HEK293T (cell line): ENCODE measurements at places on chromosomes 1 and 21.
A peak's percentile ranks its signal among the peaks of the same experiment; 100 is the strongest.

GRCh38 chr1:66311092-66311491, 222.9 kb upstream of the SGIP1 start:
- no peak for DNase-seq

DNA sequence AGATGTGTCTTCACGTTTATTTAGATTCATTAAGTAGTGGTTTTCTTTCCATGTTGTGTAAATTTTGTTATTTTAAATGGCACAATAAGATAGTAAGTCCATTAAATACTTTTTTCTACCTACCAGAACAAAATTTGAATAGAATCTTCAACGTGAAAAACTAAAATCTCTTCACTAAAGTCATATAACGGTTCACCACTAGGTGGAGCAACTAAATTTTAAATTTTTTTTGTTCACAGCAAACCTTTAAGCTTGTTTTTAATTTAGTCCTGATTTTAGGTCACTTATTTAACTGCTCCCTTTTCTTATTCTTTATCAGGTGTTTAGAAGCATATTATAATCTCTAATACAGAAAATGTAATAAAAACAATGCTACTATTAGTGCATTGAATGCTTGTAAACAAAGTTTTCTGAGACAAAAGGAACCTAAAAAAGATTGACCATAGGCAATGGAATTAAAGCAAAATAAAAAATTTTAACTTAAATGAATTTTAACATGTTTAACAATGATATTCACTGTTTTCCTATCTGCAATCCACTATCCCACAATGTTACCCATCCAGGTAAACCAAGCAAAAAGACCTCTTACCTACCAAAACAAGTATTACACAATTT, 28.3 kb upstream of the PKN2 start:
- peak; percentile 19 for DNase-seq

GRCh38 chr1:110228869-110229268, 18.8 kb downstream of the KCNC4 start:
- no peak for DNase-seq

DNA sequence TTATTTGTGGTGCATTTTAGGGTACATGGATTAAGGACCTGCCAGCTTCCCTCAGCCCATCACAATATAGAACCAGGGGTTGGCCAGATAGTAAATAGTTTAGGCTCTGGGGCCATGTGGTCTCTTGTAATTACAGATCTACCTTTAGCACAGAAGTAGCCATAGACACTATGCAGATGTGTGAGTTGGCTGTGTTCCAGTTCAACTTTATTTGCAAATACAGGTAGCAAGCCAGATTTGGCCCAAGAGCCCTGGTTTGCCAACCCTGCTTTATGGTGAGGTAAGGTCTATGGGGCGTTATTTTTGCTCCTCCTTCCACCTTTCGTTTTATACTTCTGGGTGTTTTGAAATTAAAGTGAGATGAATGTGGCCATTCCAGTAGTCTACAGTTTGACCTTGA, 48.7 kb downstream of the MRPS6 start:
- DNase-seq: no peak

GRCh38 chr1:34870395-34870794, 10.8 kb upstream of the SMIM12 start:
- DNase-seq: no peak

DNA sequence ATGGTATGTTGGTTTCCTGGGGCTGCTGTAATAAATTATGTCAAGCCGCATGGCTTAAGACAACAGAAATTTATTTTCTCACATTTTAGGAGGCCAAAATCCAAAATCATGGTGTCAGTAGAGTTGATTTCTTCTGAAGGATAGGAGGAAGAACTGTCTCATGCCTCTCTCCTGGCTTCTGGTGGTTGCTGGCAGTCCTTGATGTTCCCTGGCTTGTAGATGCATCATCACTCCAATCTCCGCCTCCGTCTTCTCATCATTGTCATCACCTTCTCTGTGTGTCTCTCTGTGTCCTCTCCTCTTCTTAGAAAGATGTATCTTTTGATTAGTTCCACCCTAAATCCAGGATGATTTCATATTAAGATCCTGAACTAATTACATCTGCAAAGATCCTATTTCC, 124.7 kb upstream of the CTTNBP2NL start:
- no peak for DNase-seq

GRCh38 chr1:154999571-155000410, 2.8 kb upstream of the ZBTB7B start:
- DNase-seq: no peak

- no peak for DNase-seq
These were observed 21.0 kb upstream of the PADI6 start for GRCh38 chr1:17350928-17351446.

DNA sequence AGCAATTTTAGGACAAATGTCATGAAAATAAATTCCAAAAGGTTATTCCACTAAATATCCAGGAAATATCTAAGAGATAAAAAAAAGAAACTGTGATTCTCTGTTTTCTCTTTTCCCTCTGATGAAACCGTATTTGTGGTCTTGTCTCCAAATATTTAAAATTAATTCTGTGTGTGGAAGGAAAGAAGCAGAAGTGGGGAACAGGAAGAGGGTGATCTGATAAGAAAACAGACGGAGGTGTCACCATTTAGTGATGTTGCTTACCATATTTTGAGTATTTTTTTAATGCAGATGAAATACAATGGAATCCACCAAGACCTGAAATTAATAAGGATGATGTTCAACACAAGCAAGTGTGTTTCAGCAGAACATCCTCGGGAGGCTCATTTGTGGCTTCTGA, 29.6 kb downstream of the CLCA1 start:
- no peak for DNase-seq

- no peak for DNase-seq
These were observed 20.3 kb downstream of the IL12RB2 start for GRCh38 chr1:67327864-67328466.

GRCh38 chr1:230326971-230327891, 98.9 kb downstream of the PGBD5 start:
- DNase-seq: no peak

DNA sequence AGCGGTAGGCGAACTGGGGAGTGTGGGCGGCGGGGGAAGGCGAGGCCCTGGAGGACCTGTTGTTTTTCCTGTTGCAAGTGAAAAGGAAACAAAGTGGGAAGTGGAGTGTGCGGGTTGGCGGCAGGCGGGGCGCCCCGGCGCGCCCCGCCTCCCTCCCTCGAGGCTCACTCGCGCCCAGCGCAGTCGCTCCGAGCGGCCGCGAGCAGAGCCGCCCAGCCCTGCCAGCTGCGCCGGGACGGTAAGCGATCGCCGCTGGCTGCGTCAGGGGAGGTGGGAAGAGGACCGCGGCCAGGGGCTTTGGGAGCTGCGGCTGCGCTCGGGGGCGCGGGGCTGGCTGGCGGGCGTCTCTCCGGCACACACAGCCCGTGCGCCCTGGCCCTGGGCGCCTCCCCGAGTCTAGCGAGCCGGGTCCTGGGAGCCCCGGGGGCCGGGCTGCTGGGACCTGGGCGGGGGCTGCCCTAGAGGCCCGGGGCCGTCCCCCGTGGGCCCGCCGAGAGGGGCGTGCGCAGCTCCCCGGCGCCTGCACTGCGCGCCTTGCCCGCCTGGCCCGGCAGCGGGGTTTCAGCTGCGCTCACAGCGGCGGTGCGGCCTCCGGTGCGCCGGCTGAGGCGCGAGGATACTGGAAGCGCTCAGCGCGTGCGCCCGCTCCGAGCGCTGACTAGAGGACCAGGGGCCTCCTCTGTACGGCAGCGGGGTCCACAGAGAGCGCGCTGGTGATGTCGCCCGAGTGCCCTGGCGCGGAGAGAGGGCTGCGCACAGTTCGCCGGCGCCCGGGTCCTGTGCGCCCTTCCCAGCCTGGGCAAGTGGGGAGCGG, at the start of gene PIK3CD:
Gene PIK3CD (plus strand): TSS at position 167 of the 814 bp plus-strand sequence. CDS start 58,725 bp downstream, outside the sequence.
- DNase-seq: peak; percentile 62

GRCh38 chr1:15406614-15407559, 2.8 kb upstream of the EFHD2 start:
- no peak for DNase-seq

DNA sequence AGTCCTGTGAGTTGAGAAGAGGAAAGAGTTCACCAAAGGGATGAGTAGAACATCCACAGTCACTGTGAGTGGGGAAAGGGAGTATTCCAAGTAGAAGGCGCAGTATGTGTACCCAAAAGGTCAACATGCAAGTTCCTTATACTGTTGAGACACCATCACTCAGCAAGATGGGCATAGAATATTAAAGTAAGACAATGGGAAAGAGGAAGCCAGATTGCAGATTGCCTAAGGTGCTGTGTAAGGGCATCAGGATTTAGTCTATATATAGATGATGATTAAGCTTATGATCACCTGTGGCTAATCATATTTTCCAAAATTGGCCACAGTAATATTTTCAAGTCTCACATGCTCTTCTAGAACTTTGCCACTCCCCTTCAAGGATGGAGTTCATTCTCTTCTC, 120.1 kb upstream of the CAMK1G start:
- no peak for DNase-seq

DNA sequence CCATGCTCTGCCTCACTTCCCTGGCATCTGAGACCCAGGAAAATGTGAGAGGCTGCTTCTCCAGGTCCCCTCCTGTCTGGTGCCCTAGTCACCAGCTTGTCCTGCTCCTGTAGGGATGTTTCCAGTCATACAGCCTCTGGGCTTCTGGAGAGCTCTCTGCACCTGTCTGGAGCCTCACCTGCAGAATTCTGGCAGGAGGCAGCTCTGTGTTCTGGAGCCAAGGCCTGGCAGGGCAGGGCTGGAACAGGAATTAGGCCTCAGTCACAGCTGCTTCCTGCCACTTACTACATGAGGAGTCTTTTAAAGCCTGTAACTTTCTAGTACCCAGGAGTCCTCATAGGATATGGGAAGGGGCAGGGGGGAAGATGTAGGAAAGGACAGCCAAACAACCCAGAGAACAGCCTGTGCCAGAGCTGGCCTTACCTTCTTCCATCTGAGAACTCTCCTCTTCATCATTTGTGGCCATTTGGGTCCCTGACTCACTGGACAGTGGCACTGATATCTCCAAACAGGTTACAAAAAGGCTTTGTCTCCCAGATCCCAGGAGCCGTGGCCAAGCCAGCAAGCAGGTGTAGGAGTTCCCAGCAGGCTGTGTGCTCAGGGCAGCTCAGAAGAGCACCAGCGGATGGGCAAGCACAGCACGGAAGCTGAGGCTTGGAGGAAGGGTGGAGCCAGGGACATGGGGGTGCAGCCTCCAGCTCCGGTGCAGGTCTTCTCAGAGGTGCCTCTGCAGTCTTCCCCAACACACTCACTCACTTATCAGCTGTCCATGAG, 31.4 kb upstream of the ARTN start:
- DNase-seq: no peak
